Midbrain (tissue), 1 donor: ENCODE measurements at places on chromosomes 11 and 22.

- DNase-seq: no peak
Observed at GRCh38 chr11:58770627-58771457, 39.1 kb upstream of the GLYAT start.

DNA sequence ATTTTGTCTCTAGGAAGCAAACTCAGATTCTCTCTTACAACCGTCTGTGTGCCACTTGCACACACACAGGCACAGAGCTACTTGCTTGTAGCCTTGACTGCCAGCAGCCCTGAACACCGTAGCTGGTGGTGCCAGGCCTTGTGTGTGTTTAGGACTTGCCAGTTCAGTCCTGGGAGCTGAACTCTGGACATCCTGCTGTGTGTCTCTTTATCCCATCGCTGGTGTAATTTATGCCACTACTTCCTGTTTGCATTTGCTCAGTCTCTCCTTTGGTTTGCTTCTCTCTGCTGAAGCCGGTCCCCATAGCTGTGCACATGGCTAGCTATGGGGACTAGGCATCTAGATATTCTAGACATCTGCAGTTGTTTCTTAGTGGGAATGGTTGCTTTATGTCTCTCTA, 24.0 kb downstream of the MARK2 start:
- no peak for DNase-seq

DNA sequence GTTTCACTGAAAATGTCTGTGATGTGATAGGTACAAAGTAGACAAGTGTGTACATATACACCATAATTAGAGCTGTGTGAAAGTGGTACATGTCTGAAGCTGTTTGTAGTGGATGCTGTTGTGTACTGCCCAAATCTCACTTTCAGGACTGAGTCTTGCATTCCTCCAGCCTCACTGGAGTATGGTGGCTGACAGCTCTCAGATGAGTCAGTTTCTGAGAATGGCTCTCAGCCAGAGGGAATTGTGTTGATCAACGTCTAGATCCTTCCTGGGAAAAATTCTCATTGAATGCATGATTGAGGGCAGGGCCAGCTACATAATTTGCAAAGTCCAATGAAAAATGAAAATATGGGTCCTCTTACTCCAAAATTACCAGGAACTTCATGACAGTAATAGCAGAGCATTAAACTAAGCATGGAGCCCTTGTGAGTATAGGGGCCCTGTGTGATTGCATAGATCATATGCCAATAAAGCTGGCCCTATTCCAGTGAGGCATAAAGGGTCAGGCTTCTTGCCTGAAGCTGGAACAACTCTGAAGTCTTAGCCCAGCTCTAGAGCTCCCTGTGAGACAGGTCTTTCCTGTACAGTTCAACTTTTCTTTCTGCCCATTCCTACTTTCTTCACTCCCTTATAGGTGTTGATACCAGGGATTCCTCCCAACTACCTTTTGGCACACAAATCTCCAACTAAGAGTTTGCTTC, 10.8 kb upstream of the CYP2R1 start:
- no peak for DNase-seq

DNA sequence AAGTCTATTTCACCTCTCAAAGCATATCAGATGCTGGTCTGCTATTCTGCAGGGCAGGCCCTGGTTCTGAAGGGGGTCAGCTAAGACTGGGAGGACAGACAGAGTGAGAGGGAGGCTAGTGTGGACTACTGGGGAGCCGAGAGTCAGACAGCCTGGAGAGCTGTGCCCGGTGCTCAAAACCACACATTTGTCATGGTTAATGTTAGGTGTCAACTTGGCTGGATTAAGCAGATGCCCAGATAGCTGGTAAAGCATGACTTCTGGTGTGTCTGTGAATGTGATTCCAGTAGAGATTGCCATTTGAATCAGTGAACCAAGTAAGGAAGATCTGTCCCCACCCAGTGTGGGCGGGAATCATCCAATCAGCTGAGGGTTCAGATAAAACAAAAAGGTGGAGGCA, 102.6 kb downstream of the SNX19 start:
- DNase-seq: no peak

DNA sequence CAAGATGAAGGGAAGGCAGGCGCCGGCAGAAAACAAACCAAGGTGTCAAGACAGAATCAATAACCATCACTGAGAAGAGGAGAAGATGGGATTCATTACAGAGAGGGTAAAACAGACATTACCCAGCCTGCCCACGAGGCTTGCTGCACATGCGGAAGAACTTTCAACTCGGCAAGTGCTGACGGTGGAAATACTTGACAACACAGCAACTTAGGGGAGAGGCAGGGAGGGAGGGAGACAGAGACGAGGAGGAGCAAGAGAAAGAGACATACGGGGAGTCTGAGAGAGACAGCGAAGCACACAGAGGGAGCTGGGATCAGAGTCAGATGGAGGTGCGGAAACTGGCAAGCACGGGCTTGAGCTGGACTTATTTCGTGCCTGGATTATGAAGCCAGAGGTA, 129.3 kb upstream of the NECTIN1 start:
- no peak for DNase-seq

- no peak for DNase-seq
Observed at GRCh38 chr11:119345685-119346084, 820 bp downstream of the MFRP start.
